Inflammatory macrophage (primary cell): ENCODE measurements at places on chromosomes 1 and 21.
A peak's percentile ranks its signal among the peaks of the same experiment; 100 is the strongest.

GRCh38 chr1:162006081-162006480 lies 17.6 kb downstream of the OLFML2B start:
- DNase-seq = no peak

DNA sequence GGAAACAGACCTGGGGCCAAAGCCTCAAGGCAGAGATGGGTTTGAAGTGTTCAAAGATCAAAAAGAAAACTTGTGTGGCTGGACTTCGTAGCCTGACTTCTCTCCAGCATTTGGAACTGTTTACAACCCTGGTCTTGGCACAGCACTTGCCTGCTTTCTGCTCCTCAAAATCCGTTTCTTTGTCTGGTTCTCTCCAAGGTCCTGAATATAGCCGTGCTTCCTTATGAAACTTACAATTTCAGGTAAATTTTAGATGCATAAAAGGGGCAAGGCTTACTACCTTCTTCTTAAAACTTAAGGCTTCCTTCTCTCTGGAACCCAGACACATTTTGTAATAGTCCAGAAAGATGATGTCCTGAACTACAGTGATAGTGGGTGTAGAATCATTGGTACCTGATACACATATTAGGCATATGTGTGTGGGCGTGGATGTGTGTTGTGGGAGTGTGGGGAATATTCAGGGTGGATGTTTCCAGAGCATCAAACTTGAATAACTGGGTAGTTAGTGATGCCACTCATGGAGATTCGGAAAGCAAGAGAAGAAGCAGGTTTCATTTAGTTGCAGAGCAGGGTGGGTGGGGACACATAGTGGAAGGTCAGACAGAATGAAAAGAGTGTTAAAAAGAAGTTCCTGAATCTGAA lies 26.4 kb upstream of the FAM78B start:
- no peak for DNase-seq

DNA sequence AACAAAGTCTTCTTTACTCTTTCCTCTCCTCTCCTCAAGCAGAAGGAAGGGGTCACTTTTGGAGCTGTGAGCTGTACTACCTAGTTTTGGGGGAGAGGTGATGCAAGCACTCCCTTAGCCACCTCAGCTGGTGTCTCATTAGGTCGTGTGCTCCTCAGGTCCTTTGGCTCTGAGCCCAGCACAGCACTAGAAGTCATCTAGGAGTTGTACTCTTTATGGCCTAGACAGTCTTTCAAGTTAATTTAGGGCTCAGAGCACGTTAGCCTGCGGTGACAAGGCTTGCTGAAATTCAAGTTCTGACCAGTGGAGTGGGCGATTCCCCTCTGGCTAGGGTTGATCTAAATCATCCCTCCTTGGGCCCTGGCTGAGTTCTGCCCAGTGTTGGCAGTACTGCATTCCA lies 48.0 kb upstream of the WDR26 start:
- DNase-seq = no peak

GRCh38 chr1:156582388-156583017 lies 3.0 kb downstream of the TTC24 start:
- DNase-seq = no peak

GRCh38 chr1:76901158-76901767 lies 34.0 kb downstream of the ST6GALNAC5 start:
- DNase-seq = peak; percentile 56

DNA sequence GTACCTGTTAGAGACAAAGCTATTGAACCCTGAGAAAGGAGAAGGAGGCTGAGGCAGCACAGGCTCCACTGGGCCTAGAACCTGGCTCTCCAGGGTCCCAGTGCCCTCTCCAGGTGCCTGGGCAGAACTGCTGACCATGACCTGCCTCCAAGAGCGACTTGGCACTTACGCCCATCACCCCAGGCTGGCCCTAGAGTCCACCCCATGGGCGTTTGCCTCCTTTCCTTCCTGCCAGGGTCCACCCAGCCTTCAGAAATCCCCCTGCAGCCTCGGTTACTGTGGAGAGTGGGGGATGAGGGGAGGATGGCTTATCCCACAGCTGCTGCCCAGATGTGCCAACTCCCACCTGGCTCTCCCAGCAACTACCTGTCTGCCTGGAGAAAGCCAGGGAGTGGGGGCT lies 14.7 kb upstream of the C1QA start:
- DNase-seq = no peak

DNA sequence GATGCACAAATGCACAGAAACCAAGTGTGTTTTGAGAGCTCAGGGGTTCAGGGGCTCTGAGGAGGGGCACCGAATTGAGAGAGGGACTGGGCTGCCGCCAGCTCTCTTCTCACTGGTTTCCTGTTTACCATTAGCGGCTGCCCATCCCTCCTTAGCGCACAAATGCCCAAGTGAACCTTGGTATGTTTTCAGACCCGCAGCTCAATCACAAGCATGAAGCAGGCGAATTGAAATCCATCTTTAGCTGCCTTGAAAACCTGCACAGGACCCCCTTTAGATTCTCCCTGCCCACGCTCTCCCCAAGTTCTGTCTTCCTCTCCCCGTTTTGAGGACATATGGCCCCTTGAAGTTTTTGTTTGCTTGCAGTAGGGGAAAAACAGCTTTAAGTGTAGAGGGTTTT lies 61.1 kb upstream of the ACOT11 start:
- DNase-seq = no peak

DNA sequence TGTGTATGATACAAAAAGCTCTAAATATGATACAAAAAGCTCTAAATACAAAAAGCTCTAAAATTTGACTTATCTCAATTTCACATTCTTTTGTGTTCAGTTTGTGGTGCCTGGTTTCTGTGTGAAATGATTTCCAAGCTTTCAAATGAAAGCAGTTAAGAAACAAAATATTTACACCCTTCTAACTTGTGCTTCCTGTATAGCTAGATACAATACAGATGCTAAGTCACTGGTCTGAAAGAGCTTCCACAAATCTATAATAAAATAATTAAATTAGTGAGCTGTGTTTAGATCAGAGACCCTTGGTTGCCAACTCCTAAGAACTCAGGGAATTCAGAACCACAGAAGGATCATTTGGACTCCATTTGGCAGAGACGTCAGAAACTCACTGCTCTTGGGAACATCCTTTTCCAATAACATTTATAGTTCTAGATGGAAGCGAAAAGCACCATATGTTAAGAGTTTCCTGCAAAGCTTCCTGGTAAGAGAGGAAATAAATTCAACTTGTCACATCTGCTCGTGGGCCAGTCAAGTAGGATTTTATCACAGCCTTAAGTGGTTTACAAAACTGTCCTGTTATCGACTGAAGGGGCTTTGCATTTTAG lies 1079.1 kb downstream of the ADGRL2 start:
- no peak for DNase-seq

- DNase-seq = no peak
Measured at GRCh38 chr1:243213045-243213787, 41.9 kb downstream of the CEP170 start.
